ENCODE measurements at places on chromosomes 7 and 10.

DNA sequence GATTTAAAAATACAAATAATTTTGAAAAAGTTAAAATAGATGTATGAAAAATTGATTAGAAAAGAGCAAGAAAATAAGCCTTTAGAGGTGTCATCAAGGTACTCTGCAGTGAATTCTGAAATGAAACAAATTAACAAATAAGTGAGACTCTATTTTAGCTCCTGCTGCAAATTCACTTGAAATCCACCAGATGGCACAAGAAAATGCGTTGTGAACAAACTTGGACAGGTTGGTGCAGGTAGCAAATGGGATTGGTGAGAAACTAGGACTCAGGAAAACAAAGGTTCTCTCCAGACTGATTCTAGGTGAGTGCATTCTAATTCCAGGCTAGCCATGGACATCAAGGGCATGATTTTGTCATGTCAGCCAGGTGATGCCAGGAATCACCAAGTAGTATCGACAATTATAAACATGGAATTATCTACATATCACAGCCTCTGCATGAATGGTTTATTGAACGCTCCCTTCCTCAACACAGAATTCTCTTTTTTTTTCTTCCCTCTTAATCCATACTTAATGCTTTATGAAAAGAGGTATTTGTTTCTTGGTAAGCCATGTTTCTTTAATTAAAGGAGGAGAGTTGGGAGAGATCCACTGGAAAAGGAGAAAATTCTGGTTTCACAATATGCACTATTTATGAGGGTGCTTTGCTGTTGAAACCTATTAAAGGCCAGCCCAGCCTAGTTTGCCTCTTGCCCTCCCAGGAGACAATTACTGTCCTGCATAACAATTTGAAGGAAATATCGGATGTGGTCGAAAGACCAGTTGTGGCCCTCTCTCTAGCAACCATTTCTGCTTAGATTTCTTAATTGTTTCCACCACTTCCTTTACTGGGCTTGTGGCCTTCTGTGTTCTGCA lies 118.1 kb downstream of the ZNF365 start:
- DNase-seq: no peak

DNA sequence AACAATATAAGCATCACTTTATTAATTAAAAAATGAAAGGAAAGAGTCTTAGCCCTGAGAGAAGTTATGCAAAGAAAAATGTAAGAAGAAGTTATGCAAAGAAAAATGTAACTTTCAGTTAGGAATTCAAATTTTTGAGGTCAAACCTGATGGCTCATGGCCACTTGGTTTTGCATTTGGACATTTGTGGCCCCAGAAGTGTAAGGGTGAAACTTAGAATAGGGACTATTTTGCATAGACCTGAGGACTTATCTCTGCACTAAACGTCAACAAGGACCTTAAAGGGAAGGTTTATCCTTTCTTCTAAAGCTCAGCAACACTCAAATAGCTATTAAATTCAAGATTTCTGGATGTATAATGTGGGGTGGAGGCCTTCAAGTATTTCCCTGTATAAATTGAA lies 724.5 kb upstream of the POT1 start:
- DNase-seq: no peak

GRCh38 chr10:126736727-126737126 lies 66.2 kb upstream of the C10orf90 start:
- DNase-seq: no peak

DNA sequence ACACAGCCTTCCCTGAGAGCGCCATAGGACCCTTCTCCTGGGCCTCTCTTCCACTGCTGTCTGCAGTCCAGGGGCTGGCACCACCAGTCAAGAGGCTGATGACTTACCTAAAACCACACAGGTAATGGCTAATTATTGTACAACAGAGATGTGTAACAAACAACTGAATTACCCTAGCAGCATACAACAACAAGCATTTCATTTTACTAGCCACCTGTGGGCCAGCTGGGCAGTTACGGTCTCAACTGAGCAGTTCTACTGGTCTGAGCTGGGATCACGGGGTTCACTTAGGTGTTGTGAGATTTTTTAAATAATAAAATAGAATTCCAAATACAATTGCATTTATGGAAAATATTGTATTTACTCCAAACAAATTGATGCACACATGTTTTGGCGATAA lies 431.9 kb downstream of the TNS3 start:
- DNase-seq: no peak

GRCh38 chr7:114944745-114945625 lies 23.1 kb downstream of the MDFIC start:
- no peak for DNase-seq

- DNase-seq: no peak
These were observed 56.5 kb downstream of the CDH23 start for GRCh38 chr10:71453186-71453585.

DNA sequence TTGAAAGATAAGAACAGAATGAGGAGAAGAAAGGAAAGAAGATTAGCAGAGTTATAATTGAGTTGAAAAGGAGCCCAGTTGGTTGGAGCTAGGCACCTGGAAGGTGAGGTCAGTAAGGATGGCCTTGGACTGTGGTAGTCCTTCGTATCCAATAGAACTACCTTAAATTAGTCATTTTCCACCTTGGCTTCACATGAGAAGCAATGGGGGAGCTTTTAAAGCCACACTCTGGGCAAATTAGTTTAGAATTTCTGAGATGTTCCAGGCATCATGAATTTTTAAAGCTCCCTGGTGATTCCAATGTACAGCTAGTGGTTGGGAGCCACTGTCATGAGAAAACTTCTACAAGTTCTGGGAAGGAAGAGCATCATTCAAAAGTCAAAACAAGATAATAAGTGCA lies 27.3 kb upstream of the CYP3A5 start:
- DNase-seq: no peak

DNA sequence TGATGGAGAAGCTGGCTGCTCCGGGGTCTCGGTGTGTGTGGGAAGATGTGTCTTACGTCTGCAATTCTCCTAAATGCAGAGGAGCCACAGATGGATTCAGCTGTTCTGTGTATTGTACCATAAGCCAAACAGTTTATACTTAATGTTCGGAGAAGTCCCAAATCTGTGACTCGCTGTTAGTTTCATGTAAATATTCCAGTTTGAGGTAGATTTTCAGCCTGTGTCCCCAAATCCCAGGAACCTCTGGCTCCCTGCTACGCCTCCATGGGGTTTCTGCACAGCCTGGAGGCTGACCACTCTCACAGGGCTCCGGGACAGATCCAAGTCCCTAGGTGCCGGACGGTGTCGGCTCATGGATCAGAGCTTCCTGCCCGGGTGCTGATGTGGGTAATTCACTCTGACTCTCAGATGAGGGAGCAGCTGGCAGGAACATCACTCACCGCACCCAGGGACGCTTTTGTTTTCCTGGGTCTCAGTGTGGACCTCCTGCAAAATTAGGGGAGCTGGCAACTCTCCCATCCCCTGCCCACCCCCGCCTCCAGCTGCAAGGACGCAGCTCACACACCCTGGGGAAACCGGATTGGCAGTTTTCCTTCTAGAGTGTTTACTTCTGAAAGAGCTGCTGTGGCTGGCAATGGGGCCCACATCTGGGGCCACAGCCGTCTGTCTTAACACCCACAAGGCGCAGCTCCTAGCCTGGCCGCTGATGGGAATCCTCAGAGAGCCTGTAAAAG lies 421.1 kb upstream of the FOXK1 start:
- DNase-seq: no peak

DNA sequence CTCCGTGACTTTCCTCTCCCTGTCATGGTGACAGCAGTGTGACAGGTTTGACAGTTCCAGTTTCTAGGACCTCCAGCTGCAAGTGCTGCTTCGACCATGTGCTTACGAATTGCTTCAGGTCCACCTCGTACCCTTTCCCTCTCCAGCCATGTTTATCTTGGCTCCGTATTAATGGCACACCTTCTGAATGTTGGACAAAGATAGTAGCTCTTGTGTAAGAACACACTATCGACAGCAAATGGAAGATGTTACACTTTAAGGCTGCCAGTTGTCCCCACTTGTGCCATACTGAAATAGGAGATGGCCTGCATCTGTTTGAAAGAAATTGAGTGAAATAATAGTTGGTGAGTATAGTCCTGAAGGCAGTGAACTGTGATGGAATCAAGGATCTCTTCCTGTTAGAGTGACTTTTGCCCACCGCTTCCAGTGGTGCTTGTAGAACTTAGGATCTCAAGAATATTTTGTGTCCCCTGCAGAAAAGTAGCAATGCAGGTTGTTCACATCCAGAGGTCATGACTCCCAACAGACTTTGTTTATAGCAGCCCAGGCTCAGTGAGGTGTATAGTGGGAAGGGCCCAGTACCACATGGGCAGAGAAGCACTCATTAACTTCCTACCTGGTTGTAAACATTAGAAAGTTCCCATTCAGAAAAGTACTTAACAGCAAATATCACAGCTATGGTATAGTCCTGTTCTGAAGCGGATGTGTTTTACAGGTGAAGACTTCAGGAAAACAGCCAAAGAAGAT lies 629.7 kb upstream of the GALNT17 start:
- DNase-seq: no peak

DNA sequence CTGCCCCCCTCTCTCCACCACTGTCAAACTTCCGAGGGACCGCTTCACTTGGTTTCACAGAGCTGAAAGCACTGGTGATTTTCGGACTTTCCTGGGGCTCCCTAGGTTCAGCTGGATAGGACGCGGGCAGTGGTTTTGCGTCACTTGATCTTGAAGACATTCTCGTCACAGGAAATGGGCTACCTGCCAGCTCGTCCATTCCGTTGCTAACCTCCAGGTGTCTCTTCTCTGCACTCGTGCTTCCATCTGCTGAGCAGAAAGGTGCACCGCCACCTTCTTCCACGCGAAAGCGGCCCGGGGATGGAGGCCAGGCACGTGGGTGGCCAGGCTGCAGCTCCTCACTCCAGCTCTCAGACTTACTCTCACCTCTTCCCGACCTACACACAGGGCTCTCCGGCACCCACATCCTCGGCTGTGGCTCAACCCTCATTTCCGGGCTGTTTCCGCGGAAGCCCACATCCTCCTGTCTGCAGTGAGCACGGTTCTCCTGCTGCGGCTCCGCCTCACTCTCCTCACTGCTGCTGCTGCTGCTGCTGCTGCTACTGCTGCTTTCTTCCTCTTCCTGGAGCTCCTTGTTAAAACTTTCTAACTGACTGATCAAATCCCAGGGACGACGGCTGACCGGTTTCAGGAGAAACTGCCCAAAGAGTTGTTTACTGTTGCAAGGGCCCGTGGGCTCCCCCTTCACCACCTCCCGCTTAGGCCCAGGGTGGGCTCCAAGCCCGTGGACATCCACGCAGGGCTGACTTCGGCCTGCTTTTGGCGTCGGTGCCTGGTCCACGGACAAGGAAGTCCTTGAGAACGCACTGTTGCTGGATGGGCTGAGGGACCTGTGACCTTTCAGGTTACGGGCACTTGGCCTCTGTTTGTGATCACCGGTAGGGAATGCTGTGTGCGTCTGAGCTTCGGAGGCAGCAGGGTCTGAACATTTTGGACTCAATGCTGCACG lies 32.1 kb downstream of the JCAD start:
- no peak for DNase-seq
